Esophagus squamous epithelium (tissue), 5 donors: ENCODE measurements at places on chromosomes 16 and 17.

DNA sequence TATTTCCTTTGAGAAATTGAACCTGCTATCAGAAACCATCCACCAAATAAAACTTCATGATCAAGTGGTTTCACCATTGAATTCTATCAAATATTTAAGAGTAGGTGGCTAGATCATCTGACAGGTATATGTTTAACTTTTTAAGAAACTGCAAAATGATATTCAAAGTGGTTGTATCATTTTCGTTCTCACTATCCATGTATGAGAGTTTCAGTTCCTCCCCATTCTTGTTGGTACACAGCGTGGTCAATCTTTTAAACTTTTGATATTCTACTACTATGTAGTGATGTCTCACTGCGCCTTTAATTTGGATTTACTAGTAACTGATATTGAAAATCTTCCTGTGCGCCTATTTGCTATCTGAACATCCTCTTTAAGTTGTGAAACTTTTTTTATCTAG, 163.7 kb downstream of the CYB561 start:
- DNase-seq, result no peak

GRCh38 chr16:1723450-1724147, 17.6 kb downstream of the MAPK8IP3 start:
- DNase-seq, result no peak

DNA sequence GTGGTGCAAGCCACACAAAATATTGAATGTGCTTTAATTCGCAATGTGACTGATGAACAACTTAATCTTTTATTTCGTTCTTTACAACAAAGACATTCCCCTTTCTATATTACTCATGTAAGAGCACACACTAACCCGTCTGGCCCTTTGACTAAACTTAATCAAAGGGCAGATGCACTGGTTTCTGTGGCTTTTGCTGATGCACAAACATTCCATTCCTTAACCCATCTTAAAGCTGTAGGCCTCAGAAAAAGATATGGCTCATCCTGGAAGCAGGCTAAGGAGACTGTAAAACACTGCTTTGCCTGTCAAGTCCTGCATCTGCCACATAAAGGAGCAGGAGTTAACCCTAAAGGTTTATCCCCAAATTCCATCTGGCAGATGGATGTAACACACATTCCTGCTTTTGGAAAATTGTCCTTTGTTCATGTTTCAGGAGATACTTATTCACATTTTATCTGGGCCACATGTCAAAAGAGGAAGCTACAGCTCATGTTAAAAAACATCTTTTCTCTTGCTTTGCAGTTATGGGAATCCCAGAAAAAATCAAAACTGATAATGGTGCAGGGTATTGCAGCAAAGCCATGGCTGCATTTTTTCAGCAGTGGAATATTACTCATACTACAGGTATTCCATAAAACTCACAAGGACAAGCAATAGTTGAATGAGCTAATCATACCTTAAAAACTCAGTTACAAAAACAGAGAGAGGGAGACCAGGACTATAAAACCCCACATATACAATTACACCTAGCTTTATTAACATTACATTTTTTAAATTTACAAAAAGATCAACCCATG, 137.2 kb downstream of the AHSP start:
- no peak for DNase-seq

DNA sequence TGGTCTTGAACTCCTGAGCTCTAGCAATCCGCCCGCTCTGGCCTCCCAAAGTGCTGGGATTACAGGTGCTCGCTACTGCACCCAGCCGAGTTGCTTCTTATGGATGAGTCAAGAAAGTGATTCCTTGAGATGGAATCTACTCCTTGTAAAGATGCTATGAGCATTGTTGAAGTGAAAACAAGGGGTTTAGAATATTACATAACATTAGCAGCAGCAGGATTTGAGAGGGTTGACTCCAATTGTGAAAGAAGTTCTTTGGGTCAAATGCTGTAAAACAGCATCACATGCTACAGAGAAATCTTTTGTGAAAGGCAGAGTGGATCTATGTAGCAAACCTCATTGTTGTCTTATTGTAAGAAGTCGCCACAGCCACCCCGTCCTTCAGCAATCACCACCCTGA, 72.7 kb downstream of the NT5M start:
- no peak for DNase-seq

- DNase-seq, result no peak
Measured at GRCh38 chr17:49996121-49996494, 1.1 kb upstream of the DLX3 start.

DNA sequence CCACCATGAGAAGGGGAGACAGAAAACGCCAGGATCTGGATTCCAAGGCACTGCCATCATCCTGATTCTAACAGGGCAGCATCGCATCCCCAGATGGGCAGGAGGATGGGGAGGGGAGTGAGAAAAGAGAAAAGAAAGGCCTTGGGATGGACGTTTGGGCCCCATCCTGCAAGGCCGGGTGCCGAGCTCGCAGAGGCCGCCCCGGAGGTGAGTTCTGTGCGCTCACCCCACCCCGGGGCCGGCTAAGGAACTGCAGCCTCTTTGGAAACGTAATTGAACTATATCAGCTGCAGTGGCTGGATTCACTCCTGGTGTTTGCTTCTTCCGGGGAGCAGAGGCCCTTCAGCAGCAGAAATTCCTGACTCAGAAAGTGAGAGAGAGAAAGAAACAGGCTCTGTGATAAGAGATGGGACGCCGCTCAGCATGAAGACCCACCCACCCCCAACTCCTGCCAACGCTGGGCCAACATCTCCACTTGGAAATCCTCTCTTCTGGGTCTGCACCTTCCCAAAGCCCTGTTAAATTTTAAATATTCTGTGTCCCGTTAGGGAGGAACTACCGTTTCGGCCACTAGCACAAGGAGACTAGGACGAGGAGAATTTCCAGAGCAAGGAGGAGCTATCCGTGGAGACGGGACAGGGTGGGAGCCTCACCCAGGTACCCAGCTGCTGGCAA, 8.5 kb upstream of the SSTR2 start:
- DNase-seq, result no peak

DNA sequence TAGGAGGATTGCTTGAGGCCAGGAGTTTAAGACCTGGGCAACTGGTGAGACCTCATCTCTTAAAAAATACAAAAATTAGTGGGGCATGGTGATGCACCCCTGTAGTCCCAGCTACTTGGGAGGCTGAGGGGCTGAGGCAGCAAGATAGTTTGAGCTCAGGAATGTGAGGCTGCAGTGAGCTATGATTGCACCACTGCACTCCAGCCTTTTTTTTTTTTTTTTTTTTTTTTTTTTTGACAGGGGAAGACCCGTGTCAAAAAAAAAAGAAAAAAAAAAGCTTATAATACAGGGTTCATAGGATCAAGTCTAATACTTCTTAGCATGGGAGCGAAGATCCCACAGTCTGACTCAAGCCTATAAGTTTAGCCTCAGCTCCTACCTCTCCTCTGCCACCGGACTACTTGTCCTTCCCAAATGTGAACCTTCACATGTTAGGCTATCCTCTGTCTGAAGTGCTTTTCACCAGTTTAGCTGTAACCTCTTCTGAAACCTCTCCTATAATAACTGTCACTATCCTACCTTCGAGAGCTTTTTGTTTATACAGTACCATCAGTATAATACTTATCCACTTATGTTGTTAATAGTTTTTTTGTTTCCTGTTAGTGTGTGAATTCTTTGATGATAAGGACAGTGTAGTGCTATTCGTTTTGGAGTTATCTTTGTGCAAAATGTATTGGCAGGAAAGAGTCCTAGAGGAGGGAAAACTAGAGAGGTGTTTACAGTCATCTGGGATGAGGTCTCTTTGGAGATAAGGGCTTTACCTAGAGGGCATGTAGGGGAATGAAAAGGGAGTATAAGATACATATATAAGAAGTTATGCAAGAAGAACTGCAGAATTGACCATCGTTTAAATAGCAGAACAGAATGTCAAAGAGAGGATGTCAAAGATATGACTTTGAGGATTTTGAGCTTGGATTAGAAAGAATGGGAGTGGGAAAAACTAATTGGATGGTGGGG, 15.5 kb downstream of the CPD start:
- DNase-seq, result no peak

- DNase-seq, result no peak
Measured at GRCh38 chr16:68951991-68952877, 108.9 kb downstream of the TANGO6 start.

GRCh38 chr17:42675965-42676423, 800 bp downstream of the PLEKHH3 start:
- DNase-seq, result no peak

DNA sequence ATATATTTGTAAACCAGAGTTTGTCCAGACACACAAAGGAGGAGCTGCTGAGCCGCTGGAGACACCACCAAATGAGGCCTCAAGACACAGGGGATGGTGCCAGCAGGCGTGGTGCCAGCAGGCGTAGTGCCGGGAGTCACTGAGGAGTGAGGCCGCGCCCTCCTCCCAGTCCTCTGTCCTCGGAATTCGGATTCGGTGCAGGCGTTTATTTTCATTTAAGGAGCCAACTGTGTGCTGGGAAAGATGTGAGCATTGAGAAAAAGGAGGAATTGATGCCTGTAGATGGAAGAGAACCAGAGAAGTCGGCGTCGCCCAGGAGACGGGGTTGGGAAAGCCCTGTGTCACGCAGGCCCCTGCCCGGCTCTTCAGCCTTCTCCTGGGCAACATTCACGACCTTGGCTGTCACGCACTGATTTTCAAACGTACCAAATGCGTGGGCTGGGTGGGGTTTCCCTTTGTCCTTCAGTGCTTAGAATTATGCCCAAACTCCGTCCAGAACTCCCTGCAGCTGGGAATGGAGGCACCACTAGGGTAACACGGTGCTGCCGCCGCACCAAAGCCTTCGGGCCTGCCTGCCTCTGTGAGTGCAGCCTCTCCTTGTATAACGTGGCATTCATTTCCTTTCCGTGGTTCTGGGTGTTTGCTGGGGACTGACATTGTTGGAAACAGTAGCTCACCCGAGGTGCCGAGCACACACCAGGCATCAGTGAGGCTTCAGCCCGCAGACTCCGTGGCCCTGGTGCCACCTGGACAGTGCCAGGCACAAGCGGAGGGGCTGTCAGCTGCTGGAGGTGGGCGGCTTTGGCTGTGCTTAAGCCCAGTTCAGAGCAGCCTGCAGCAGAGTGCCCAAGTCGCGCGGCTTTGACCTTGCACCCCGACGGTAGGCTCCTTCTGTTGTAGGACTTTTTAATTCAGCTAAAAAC, 49.0 kb upstream of the CHMP6 start:
- peak; percentile 17 for DNase-seq

DNA sequence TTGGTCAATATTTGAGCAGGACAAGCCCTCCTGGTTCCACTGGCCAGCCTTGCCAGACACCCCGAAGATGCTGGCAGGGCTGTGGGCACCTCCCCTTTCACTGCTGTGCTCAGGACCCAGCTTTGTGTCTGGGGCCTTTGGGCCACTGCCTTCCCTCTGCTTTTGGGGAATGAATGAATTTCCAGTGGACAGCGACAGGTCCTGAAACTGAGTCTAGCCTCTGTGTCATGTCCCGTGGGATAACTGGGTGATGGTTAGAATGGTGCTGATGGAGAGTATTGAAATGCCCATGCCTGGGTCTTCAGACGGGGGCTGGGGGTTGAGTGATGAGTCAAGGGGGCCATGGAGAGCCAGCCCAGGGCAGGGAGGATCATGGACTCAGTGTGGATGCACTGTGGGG, 135.8 kb downstream of the FOXL1 start:
- DNase-seq, result no peak

DNA sequence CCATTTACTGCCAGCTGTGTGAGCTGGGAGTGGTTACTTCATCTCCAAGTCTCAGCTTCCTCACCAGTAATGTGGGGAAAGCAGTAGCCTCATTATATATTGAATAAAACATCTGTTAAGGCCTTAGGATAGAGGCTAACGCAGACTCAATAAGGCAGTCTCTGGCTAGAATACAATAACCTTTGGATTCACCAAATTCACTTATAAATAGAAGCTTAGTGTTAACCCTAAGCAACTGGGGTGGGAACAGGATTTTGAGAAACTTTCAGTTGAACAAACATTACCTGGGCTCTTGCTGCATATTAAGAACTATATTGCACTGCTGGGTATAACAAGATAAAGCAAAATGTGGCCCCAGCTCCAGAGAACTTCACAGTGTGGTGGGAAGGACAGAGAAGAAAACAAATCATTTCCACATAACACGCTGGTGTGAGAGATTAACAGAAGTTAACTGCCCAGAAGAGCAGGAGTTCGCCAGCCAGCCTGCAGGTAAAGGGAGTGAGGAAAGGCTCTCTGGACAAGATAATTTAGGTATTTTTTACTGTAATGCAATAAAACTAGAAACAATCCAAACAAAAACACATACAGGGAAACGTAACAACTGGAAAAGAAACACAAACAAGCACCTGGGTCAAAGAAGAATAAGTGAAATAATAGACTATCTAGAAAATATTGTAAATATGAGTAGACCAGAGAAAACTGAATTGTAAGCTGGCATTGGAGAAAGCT, 57.0 kb downstream of the USP31 start:
- DNase-seq, result no peak

DNA sequence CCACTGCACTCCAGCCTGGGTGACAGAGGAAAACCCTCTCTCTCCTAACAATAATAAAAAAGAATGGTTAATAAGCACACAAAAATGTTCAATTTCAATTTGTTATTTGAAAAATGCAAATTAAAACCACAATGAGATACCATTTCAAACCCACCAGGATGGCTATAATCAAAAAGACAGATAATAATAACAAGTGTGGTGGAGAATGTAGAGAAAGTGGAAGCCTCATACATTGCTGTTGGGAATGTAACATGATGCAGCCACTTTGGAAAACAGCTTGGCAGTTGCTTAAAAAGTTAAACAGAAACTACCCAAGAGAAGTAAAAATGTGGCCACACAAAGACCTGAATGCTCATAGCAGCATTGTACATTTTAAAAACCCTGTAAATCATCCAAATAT, 51.8 kb upstream of the MAP3K14 start:
- DNase-seq, result no peak

DNA sequence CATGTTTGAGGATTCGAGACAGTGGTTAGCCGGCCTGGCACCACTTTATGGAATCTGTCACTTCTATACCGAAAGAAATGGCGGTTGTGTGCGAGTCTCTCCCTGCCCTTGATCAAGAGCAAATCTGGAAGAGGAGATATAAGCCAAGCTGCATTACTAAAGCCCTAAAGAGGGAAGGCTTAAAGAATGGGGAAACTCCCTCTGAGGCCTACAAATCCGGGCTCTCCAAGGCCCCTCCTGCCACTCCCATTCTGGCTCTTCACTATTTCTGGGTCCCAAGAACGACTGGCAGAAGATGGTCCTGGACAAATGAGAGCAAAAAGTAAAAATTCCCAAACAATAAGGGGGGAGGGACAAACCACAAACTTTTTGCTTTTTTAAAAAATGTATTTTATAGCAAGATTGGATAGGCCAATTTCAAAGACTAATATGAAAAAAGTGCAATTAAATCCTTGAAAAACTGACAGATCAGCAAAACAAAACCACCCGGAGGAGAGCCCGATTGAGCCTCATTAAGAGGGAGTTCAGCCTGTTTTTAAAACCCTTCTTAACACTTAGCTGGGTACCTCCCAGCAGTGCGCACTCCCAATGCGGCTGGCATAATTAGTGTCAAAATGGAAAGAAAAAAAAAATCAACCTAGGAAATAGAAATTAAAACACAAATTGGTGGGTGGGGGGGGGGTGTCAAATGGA, 193.5 kb downstream of the ZFHX3 start:
- no peak for DNase-seq
